Caco-2 (cell line): ENCODE measurements at places on chromosomes 3 and 15.

DNA sequence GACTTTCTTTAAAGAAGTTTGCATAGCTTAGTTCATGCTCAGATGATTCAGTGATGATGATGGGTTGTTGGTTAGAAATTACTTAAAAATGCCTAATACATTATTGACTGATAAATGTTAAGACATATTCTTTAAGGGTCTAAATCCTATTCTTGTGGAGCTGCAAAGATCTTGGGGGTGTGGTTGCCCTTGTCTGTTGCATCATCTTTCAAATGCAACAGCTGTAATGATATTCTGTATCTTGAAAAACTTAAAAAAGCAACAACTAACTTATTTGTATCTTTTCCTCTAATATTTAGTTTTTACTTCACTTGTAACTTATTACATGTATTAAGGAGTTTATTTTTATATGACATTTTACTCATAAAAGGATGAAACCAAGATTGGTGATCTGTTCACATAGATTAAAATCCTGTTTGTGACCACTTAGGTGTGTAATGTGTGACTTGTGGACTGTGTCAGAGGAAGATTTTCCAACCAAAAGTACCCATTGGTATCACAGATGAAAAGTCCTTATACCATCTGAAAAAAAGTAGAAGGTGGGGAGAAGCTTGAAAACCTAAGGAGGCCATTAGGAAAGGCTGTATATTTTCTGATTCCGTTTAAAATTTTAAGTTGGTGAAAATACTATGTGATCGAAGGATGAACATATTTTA, 142.8 kb downstream of the IGF1R start:
- no peak for DNase-seq
- no peak overlapping the region for H3K4me3 ChIP-seq
- no peak overlapping the region for H3K27ac ChIP-seq
- peaks cover 29% of the 10 kb centered on the region for H3K4me1 ChIP-seq
- H3K36me3 ChIP-seq: no peaks in the 10 kb centered on the region

DNA sequence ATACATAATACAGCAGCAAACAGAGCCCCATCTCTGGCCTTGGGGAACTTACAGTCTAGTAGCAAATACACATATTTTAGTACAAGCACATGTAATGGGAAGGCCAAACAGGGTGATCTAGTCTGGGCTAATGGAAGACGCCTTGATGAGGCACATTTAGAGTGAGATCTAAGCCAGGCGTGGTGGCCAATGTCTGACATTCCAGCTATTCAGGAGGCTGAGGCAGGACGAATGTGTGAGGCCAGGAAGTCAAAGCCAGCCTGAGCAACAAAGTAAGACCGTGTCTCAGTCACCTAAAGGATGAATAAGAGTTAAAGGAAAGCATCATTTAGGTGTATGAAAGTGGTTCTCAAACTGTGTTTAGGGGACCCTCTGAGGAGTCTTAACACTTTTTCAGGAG, 291.9 kb downstream of the MAGI1 start:
- no peak overlapping the region for H3K4me3 ChIP-seq
- H3K4me1 ChIP-seq: no peaks in the 10 kb centered on the region
- no peak for DNase-seq
- no peaks in the 10 kb centered on the region for H3K36me3 ChIP-seq
- H3K27ac ChIP-seq: no peak overlapping the region

GRCh38 chr3:134991003-134991402, 195.9 kb downstream of the EPHB1 start:
- no peaks in the 10 kb centered on the region for H3K36me3 ChIP-seq
- DNase-seq: no peak

DNA sequence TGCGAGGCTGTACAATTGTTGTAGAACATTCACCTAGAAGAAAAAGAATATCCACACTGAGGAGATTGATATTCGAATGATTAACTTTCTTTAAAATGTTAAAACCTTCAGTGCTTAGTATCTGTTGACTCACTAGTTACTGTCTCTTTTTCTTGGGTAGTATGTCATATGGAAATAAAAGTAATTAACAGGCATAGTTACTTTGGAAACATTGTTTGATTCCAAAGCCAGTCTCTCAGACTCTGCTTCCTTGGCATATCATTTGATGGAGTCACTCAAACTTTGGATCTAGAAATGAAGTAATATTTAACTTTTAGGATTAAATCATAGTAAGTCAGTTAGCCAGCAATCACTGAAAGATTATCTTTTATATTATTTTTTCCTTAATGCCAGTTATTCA, 63.4 kb downstream of the MAP2K5 start:
- H3K4me1 ChIP-seq: no peaks in the 10 kb centered on the region
- H3K27me3 ChIP-seq: no peaks in the 10 kb centered on the region
- H3K36me3 ChIP-seq: no peaks in the 10 kb centered on the region
- H3K27ac ChIP-seq: no peak overlapping the region
- no peak overlapping the region for H3K4me3 ChIP-seq

- H3K27ac ChIP-seq: no peak overlapping the region
- DNase-seq: no peak
These were observed 12.4 kb upstream of the ZNF770 start for GRCh38 chr15:35000511-35000910.

GRCh38 chr3:119559441-119559963, at the start of gene CD80:
CD80 (minus strand) TSS chr3:119559614; CDS start chr3:119557728, 1,886 bp downstream.
- H3K36me3 ChIP-seq: no peaks in the 10 kb centered on the region
- H3K27me3 ChIP-seq: no peaks in the 10 kb centered on the region; the same call in 1 of the 2 replicates
- DNase-seq: peak; percentile 57
- no peaks in the 10 kb centered on the region for H3K4me1 ChIP-seq

- no peak for DNase-seq
- H3K36me3 ChIP-seq: no peaks in the 10 kb centered on the region
- no peaks in the 10 kb centered on the region for H3K4me1 ChIP-seq
- H3K27me3 ChIP-seq: no peaks in the 10 kb centered on the region; the same call in 1 of the 2 replicates
- no peak overlapping the region for H3K4me3 ChIP-seq
These were observed 299.7 kb upstream of the LMCD1 start for GRCh38 chr3:8201886-8202285.

DNA sequence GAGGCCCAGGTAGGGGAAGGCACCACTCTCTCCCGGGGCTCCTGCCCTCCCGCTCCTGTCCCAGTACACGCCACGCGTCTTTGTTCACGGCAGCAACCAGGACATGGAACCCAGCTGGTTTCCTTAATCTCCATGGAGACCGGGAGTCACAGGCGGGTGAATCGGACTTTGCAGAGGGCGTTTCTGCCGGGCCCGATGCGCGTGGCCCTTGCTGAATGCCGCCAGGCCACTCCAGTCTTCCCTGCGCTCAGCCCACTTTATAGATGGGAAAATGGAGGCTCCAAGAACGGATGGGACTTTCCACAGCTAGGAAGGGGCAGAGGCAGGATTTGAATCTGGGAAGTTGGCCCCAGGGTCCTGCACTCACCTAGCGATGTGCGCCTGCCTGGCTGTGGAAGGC, 7.4 kb downstream of the PLXND1 start:
- no peaks in the 10 kb centered on the region for H3K27me3 ChIP-seq
- DNase-seq: no peak
- no peaks in the 10 kb centered on the region; the same call in 1 of the 2 replicates for H3K36me3 ChIP-seq
- H3K27ac ChIP-seq: no peak overlapping the region

DNA sequence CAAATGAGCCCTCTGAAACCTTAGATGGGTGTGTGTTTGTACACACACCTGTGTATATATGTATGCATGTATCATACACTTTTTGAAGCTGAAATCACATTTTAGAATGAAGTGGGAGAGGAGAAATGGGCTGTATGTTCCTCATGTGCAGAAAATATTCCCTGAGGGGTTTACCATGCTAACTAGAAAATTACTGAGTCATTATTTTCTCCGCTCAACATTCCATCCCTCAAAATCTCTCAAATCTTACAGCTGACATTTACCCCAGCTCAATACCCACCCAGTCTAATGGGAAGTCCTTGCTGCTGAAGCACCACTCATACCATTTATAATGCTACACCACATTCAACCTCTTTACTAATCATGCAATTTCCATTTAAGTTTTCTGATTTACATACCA, 138.6 kb downstream of the P2RY1 start:
- DNase-seq: no peak
- no peak overlapping the region for H3K4me3 ChIP-seq
- no peaks in the 10 kb centered on the region for H3K27me3 ChIP-seq
- no peaks in the 10 kb centered on the region for H3K36me3 ChIP-seq
- peaks cover 15% of the 10 kb centered on the region for H3K4me1 ChIP-seq
- H3K27ac ChIP-seq: no peak overlapping the region

DNA sequence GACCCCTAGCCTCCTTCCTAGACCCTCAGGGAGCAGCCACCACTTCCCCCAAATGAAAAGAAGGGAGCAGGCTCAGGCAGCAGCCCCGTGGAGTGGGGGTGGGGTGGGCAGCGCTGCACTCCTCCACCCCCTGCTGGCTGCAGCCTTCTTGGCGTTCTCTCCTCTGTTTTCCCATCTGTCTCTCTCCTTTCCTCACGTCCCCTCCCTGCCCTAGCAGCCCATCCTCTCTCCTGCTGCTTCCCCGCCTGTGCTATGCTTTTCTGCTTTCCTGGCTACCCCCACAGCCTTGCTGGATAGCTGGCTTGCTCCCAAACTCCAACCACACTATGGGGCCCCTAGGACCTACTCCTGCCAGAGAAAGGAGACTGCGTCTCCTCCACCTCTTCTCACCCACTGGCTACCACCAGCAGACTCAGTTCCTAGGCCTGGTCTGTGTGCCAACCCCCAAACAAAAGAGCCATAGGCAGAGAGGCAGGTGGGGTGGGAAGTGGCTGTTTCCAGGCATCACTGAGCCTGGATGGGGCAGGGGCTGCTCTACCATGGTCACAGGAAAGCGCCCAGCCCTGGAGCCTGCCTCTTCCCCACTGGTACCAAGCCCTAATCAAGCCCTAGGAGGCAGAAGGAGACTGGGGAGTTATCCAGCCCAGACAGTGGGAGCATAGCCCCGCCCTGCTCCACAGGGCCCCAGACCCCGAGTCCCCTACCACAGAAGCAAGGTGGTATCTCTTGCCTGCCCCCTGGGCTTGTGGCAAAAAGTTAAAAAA, 3.4 kb upstream of the DISP2 start:
- no peaks in the 10 kb centered on the region; the same call in 1 of the 2 replicates for H3K36me3 ChIP-seq
- H3K27ac ChIP-seq: no peak overlapping the region
- peaks cover 64% of the 10 kb centered on the region for H3K4me1 ChIP-seq

- H3K4me3 ChIP-seq: no peak overlapping the region
- H3K27ac ChIP-seq: no peak overlapping the region
- H3K27me3 ChIP-seq: no peaks in the 10 kb centered on the region
- no peaks in the 10 kb centered on the region for H3K4me1 ChIP-seq
These were observed 283.7 kb downstream of the NLGN1 start for GRCh38 chr3:173681188-173681678.

GRCh38 chr3:32181796-32182195, 56.7 kb upstream of the CMTM8 start:
- DNase-seq: no peak
- no peak overlapping the region for H3K4me3 ChIP-seq
- no peak overlapping the region for H3K27ac ChIP-seq
- H3K27me3 ChIP-seq: no peaks in the 10 kb centered on the region
- no peaks in the 10 kb centered on the region for H3K36me3 ChIP-seq

GRCh38 chr3:45741742-45742460, 52.7 kb downstream of the SACM1L start:
- no peak overlapping the region for H3K4me3 ChIP-seq
- no peaks in the 10 kb centered on the region for H3K4me1 ChIP-seq
- H3K27ac ChIP-seq: no peak overlapping the region
- H3K27me3 ChIP-seq: no peaks in the 10 kb centered on the region
- no peak for DNase-seq

- H3K4me3 ChIP-seq: no peak overlapping the region
- H3K36me3 ChIP-seq: no peaks in the 10 kb centered on the region
- DNase-seq: no peak
- H3K27me3 ChIP-seq: no peaks in the 10 kb centered on the region
- H3K27ac ChIP-seq: no peak overlapping the region
- no peaks in the 10 kb centered on the region for H3K4me1 ChIP-seq
These were observed 175.0 kb downstream of the OPA1 start for GRCh38 chr3:193768070-193768394.

DNA sequence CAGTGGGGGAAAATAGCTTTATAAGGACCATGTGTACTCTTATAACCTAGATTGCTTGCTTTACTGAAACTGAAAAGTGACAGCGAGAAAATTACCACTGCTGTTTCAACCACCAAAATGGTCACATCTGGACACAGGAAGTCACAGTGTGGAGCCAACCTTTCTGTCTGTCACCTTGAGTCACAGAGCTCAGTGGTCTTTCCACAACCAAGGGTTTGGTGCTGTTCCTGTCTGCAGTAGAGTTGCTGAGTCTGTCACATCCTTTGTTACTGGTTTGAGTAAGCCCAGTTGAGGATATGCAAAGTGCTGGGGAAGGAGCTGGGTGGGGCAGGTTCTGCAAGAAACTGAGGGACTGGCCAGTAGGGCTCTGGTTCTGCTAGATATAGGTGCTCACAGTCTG, 139.1 kb upstream of the EIF1B start:
- no peak overlapping the region for H3K27ac ChIP-seq
- H3K27me3 ChIP-seq: no peaks in the 10 kb centered on the region; the same call in 1 of the 2 replicates
- H3K36me3 ChIP-seq: no peaks in the 10 kb centered on the region
- no peak overlapping the region for H3K4me3 ChIP-seq
- DNase-seq: no peak

DNA sequence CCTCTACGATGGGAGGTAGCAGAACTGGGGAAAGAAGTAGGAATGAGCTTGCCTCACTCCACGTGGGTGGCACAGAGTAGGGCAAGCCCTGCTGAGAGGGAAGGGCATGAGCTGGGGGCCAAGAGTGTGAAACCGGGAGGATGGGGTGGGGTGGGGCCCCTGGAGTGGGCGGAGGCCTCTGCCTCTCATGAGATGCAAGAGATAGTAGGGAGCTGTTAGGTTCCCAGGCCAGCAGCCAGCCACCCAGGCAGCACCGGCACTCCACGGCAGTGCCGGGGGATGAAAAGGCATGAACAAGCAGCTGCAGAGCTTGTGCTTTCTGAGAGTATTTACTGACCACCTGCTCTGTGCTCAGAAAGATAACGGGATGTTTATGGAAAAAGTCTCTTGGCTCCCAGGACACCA, 24.4 kb upstream of the PLA2G4E start:
- peaks cover 54% of the 10 kb centered on the region for H3K4me1 ChIP-seq
- H3K4me3 ChIP-seq: no peak overlapping the region
- no peak for DNase-seq
- no peaks in the 10 kb centered on the region for H3K27me3 ChIP-seq
- no peaks in the 10 kb centered on the region for H3K36me3 ChIP-seq

- no peaks in the 10 kb centered on the region for H3K27me3 ChIP-seq
- H3K4me1 ChIP-seq: no peaks in the 10 kb centered on the region
- peaks cover 4% of the 10 kb centered on the region for H3K36me3 ChIP-seq
- no peak overlapping the region for H3K27ac ChIP-seq
- no peak overlapping the region for H3K4me3 ChIP-seq
These were observed 19.0 kb downstream of the ANP32A start for GRCh38 chr15:68801572-68802148.

DNA sequence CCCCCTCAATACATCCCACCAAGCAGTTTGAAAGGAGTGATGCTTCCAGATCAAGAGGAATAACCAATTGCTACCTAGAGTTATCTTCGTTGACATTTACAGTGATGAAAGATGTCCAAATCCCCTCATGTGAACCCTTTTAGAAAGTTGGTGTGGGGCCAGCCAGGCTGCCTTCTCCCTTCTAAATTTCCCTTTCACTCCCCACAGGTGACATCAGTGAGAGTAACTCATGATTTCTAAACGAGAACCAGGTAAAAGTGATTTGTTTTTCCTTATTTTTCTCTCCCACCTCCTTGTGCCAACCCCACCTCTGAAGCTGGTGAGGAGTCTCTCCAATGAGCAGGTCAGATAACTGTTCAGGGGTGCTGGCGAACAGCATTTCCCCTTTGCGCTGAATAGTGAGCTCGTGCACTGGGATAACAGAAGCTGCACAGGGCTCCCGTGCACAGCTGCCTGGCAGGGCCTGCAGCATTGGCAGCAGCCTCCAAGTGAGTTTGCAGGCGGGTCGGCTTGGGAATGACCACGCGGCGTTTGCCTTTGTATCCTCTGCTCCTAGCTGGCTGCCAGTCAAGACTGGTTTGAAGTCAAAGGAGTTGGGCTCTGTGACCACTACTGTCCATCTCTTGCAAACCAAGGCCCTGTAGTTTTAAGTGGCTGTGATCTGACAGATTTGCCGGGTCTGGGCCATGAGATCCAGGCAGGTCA, 70.2 kb upstream of the CORO2B start:
- H3K36me3 ChIP-seq: no peaks in the 10 kb centered on the region
- no peak for DNase-seq
- no peak overlapping the region for H3K4me3 ChIP-seq
- H3K4me1 ChIP-seq: no peaks in the 10 kb centered on the region
